ENCODE measurements at places on chromosomes 3 and 15. TPM values are rescaled to one million over a fixed set of nuclear protein-coding genes. Genes with fewer than 3 reads are reported as not detected.

- DNase-seq, result no peak
Measured at GRCh38 chr15:31302778-31303725, 23.6 kb upstream of the KLF13 start.

DNA sequence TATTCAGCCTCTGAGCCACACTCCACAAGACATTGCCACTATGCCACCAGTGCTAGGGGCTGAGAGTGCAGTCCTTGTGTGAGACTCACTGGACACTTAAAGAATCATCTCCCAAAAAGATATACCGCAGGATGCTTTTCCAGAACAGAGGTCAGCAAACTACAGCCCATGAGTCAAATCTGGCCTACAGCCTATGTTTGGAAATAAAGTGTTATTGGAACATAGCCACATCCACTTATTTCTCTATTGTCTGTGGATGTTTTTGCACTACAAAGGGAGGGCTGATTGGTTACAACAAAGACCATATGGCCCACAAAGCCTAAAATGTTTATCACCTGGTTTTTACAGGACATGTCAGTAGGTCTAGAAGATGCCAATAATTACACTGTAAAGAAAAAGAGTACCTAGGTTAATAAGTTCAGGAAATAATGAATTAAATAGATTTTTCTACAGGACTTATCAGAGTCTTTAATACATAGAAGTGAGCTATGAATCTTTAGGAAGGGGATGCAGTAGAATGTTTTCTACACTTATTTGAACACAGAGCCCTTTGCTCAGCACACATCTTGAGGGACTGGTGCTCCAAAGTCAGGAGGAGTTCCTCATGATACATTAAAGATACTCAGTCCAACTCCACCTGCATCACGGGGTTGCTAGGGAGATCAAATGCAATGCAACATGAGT lies 26.3 kb downstream of the SRGAP3 start:
- no peak for DNase-seq

- DNase-seq, result no peak
Measured at GRCh38 chr3:31945738-31946052, 35.4 kb downstream of the OSBPL10 start.

DNA sequence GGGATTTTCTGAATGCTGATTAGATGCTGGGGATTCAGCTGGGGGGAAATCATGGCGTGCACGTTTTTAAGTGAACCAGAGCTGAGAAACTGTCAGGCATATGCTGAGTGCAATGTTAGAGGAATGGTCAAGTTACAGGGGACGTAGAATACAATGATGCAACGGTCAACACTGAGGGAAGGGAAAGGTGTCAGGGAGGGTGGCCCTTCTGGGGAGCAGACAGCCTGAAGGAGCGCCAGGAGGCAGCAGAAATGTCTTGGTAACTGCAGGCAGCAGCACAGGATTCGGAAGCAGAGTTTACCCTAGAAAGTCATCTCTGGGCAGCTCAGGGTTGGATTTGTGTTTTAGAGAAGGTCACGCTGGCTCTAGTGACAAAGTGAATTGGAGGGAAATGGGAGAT lies 47.6 kb upstream of the RGMA start:
- DNase-seq, result no peak

The PCOLCE2 gene
- total RNA-seq, result 41.5 TPM

The VEPH1 gene
- total RNA-seq, result 15.0 TPM

GRCh38 chr3:166582236-166582635 lies 745.0 kb upstream of the BCHE start:
- DNase-seq, result no peak
